ENCODE measurements at places on chromosomes 4 and X.

- DNase-seq = no peak
Measured at GRCh38 chrX:38754818-38755718, 46.2 kb upstream of the MID1IP1 start.

DNA sequence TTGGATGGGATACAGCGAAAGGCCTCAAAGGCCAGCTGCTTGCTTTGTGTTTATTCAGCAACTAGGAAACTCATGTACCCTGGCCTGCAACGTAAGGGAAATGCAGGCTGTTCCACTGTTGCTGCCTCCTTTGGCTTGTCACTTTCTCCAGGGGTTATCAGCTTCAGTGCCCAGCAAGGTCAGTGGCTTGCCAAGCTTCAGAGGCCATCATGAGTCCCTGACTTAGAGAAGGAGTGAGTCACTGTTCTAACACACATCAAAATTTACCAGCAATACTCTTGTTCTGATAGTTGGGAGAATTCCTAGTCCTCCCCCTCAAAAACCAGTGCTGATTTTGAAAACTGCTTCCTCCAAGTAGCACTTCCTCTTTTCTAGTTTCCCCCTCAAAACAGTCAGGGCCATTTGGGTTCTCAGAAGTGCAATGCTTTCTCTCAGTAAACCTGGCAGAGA, 250.8 kb downstream of the ARHGAP24 start:
- DNase-seq = no peak

GRCh38 chr4:30950737-30951136, 230.6 kb downstream of the PCDH7 start:
- no peak for DNase-seq

DNA sequence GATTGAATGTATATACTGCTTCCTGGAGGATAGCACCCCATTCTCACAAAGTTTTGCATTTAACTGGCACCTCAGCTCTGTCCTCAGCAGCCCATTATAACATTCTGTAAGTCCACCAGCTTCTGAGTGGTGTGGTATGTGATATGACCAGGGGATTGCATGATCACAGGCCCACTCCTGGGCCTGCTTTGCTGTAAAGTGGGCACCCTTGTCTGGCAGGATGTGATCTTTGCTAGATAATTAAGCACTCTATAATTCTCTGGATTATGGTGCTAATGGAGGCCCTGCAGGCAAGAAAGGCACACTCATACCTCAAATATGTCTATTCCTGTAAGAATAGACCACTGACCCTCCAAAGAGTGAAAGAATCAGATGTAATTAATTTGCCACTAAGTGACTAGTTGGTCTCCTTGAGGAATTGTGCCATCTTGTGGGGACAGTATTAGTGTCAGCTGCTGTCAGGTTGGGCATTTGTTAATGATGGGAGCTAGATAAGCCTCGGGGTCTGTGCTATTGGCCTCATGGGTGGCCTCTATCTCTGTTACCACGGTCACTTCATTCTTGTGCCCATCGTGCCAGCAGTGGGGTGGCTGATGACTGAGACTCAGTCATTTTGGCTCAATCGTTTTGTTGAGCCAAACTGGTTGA, 2.2 kb upstream of the CFI start:
- no peak for DNase-seq

DNA sequence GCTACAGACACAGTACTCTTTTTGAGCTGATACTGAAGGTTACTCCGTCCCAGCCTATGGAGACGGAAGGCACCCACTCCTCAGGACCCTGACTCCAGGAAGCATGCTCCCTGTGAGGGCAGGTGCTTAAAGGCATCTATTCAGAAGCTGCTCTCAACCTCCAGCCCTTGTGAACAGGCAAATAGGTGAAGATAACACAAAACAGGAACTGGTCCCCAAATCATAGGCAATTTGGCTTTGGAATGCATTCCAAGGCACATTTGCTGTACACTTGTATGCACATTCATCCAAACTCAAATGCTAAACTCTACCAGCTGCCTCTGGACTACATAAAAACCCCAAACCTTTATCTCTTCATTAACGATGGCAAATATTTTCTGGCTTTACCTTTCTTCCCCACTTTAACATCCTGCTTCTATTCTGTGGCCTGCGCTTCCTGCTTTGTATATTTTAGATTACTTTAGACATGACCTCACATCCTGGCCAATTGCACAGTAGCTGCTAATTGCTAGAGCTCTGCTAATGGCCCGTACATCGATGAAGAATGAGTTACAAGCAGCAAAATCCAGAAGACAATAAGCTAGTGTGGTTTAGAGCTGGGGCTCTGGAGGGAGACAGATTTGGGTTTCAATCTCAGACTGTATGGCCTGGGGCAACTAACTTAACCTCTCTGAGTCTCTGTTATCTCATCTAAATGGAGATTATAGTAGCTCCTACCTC, 3.2 kb downstream of the SEL1L3 start:
- no peak for DNase-seq

GRCh38 chr4:179894066-179894778, 2349.0 kb upstream of the TENM3 start:
- DNase-seq = no peak

GRCh38 chr4:945274-946102, 13.2 kb downstream of the TMEM175 start:
- no peak for DNase-seq

DNA sequence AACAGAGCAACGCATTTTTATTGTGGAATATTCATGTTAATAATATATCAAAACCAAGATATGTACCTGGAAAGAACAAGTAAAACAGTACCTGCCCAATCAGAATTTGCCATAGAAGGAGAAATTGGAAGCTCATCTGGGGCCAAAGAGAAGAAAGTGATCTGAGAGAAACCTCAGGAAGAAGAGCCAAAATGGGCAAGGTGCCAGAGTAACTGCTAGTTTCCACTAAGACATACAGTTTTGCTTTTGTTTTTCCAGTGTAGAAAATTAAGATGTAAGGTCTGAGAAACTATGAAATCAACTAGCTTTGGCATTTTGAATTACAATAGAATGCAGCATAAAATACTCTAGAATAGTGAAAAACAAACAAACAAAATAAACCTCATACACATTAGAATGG, 2201.2 kb downstream of the ARAP2 start:
- DNase-seq = no peak

DNA sequence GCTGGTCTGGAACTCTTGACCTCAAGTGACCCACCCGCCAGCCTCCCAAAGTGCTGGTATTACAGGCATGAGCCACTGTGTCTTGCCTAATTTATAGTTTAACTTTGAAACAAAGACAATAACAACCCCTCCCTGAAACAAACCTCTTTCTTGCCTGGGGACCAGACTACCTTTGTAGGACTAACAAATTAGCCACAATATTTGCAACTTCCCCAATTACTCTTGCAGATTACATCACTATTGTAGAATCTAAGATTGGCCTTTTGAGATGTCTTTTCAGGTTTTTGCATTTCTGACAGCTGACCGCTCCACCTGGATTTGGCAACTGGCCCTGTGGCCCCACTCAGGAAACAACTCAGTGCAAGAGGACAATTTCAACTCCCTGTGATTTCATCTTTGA, 84.8 kb downstream of the AKAP4 start:
- DNase-seq = no peak

- DNase-seq = no peak
Measured at GRCh38 chrX:48998391-48998790, 3.7 kb downstream of the GRIPAP1 start.

DNA sequence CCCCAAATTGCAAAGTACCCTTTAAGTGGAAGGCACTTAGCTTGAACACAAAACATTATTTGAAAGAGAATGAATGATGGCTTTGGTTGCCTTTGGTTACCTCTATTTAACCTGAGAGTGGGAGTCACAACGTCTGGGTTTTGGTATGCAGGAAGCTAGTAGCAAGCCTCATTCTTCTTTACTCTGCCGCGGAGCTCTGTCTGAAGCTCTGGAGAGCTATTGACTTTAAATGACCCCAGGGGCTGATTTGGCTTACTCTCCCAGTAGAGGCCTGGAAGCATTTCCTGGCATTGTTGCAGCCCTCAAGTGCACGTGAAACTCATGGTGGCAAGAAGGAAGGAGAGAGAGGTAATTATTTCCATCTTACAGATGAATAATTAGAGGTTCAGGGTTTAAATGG, 81.8 kb upstream of the MAGEA4 start:
- DNase-seq = no peak

DNA sequence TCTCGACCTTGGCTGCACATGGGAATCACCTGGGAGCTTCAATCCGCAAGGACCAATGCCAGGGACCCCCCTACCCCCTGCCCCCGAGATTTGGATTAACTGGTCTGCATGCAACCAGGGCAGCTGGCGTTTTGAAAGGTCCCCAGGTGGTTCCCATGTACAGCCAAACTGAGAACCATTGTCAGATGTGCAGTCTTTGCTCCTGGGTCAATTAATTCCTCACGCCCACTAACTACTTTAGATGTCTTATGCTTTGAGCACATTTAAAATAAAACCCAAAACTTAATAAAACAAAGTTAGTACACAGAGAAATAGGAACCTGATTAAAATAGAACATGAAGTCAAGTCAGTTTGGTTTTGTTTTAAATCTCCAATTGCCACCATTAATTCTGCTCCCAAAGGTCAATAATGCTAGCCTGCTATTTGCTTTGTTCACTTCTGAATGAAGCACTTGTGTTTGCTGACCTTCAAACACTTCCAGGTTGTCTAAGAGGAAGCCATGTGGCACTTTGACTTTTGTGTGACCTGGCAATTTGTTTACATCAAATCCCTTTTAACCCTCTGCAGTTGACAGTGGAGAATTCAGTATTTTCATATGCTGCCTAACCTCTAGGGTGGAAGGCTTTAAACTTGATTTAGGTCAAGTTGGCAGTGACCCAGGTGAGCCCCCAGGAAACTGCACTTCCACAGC, 27.2 kb upstream of the TMSB4X start:
- no peak for DNase-seq

GRCh38 chr4:83010111-83010521, 507 bp downstream of the LIN54 start:
- DNase-seq = no peak

GRCh38 chr4:14844061-14844460, 158.2 kb upstream of the CPEB2 start:
- DNase-seq = no peak

DNA sequence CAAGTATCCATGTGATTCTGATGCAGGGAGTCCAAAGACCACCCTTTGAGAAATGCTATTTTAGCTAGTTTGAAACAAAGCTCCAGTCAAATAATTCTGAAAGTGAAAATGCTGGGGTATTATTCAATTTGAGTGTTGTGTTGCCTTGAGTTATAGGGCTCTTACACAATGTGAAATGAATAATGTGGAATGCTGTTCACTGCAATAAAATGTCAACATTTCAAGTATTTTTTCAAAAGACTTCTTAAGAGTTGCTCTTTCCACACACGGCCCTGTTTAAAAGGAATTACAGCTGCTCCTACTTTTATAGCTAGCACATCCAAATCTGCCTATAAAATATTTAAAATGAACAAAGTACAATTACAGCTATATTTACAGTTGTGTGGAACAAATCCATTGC, 27.5 kb upstream of the PLS3 start:
- no peak for DNase-seq

DNA sequence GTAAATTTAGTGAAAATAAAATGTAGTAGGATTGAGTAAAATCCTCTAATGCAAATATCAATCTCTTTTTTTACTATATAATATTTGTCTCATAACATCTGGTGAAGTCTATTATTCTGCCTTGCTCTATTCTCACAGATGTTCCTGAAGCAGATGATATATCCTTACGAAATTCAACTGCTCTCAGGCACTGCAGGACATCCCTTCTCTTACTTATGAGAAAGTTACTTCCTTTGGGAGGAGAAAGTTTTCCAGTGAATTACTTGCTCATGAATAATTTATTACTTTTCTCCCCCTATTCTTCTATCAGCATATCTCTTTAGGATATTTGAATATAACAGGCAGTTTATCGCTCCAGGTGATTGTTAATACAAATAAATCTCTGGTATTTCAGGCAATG, 75.6 kb upstream of the AGA start:
- DNase-seq = no peak

DNA sequence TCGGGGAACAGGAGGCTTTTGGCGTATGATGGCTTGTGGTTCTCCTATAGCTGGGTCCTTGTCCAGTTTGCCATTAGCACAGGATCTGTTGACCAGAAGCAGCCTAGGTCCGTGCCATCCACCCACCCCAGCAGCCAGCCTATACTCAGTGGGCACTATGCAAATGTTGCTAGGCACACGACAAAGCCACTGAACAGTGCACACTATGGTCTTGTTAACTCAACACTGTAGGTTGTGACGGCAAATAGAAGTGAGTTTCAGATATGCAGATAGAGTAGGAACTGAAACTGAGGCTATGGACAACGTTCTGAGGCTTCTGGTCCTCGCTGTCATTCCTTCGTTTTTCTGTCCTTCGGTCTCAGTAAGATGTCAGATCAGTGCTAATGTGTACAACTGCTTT, 541.3 kb upstream of the TENM3 start:
- DNase-seq = no peak

- no peak for DNase-seq
Measured at GRCh38 chr4:15182600-15183220, 180.4 kb downstream of the CPEB2 start.

DNA sequence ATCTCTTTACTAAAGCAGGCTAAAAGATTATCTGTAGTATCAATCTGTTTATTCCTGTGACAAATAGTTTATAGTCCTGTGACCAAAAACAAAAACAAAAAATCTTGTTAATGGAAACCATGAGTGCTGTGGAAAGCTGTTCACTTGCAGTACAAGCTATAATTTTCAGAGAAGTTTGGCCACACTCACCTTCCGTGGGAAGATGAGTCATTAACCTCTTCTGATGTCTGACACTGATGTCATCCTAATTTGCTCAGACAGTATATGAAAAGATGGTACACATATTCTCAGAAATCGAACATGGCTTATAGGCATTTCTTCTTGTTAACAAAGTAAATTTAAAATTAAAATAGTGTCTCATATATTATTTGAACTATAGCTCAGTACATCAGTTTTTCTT, 19.9 kb upstream of the ENPP6 start:
- DNase-seq = no peak

- no peak for DNase-seq
Measured at GRCh38 chr4:146032234-146032860, 93.7 kb upstream of the ZNF827 start.

- DNase-seq = no peak
Measured at GRCh38 chrX:132267392-132267791, 48.1 kb upstream of the RAP2C start.

DNA sequence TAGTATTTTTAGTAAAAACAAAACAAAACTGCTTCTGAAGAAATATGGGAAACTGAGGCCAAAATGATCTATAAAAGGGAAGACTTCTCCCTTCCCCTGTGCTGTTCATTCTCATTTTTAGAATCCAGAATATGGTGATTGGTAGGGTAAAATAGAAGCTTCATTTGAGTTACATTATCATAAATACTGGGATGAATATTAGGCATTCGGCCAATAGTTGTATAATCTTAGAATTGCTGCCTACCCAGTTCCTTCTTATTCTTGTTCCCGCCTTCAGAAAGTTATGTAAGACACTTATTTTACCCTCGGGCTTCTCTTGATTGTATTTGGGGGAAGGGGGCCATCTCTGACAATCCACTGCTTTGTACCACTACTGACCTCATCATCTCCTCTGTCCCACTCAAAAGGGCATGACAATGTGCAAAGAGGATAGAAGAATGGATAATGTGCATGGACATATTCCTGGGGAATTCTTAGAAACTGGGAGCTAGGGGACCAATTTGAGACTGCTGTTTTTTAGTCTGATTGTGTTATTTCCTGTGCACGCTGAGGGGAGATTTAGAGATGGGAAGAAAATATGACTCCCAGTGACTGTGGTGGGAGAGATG, 588 bp downstream of the ART3 start:
- no peak for DNase-seq

All from activated naive CD4-positive, alpha-beta T cell (primary cell).